ENCODE measurements at places on chromosomes 2 and 18.

- no peak for DNase-seq
These were observed 15.3 kb downstream of the WNT10A start for GRCh38 chr2:218895759-218896500.

DNA sequence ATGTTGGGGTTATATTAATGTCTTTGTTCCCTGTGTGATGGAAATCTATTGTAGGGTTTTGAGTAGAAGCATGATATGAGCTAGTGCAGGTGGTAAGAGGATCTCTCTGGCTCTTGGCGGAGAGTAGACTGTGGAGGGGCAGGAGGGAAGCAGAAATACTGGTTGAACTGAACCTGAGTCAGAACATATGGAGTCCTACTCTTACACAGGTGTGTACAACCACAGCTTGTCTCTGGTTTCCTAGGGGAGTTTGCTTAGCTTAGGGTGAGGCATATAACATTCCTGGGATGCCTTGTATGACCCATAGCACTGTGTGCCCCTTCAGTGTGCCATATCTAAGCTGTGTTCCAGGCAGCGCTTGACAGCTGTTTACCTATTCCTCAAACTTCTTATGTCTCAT lies 97.3 kb upstream of the GCFC2 start:
- no peak for DNase-seq

GRCh38 chr18:50836521-50836957 lies 16.7 kb upstream of the MRO start:
- DNase-seq = peak; percentile 52

- no peak for DNase-seq
These were observed 77.9 kb downstream of the MCFD2 start for GRCh38 chr2:46837704-46838103.

GRCh38 chr2:43239981-43240765 lies 13.8 kb upstream of the ZFP36L2 start:
- peak; percentile 87 for DNase-seq

DNA sequence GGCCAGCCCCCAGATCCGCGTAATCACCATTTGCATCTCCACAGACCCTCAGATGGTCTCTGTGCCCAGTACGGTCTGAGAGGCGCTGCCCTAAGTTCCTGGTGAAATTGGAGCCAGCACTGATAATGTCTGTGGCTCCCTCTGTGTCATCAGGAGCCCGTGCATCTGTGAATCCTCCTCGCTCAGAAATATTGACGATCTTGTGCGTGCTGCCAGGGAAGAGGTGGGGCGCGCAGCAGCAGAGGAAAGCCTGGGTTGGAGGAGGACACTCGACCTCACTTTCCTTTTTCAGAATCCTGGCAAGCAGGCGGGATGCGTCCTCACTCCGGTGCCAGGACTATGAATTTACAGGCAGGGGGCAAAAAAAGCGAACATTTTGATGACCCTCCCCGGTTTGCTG lies 686.1 kb upstream of the SALL3 start:
- no peak for DNase-seq

- DNase-seq = peak; percentile 25
These were observed 140.4 kb downstream of the RBMS1 start for GRCh38 chr2:160353166-160353565.

Measured in CD14-positive monocyte (primary cell).